Forelimb muscle (tissue), 1 donor: ENCODE measurements at places on chromosomes 7 and 10.

DNA sequence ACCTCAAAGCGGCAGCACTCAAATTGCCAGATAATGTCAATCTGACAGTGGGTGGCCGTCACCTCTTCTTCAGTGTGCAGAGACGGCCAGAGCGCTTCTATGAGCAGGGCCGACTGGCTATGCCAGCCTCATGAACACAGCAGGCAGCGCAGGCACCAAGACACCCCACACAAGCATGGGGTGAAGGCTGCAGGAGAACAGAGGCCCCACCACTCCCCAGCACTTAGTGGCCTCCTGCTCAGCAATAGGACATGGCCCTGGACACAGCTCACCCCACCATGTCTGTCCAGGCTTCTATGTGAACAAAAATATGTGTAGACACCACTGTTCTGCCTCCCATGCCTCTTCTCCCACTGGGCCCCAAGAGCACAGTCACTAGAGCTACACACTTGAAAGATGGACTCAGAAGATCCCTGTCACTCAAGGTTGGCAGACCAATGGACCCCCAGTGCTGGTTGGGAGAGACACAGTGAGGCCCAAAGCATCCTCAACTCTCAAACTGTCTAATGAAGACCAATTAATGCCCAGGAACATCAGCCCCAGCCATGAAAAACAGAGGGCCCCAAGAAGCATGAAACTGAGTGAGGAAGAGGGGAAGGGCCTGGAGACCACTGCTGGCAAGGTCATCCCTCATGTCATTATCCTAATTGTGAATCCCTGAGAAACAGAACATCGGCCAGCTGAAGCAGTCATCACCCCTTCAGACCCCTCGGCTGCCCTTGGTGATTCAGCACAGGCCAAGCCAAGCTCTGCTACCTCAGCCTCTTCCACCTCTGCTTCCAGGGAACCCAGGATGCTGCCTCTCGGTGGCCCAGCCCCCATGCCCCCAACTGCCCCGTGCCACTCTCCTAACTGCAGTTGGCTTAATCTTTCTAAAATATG lies 77.7 kb downstream of the GRID1 start:
- no peak for DNase-seq

GRCh38 chr10:119406601-119407253 lies 135.8 kb downstream of the RGS10 start:
- no peak for DNase-seq

- DNase-seq = no peak
These were observed 89.5 kb upstream of the SH2B2 start for GRCh38 chr7:102197161-102197560.

DNA sequence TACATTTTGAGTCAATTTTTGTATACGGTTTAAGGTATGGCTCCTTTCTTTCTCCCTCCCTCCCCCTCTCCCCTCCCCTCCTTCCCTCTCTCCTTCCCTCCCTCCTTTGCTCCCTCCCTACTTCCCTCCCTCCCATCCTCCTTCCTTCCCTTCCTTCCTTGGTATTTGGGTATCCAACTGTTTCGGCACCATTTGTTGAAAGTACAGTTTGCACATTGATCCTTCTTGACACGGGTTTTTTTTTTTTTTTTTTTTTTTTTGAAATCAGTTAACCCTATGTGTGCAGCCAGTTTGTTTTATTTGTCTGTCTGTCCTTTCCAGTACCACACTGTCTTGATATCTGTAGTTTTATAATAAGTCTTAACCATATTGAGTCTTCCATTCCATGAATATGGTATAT lies 39.9 kb upstream of the INSYN2A start:
- no peak for DNase-seq

DNA sequence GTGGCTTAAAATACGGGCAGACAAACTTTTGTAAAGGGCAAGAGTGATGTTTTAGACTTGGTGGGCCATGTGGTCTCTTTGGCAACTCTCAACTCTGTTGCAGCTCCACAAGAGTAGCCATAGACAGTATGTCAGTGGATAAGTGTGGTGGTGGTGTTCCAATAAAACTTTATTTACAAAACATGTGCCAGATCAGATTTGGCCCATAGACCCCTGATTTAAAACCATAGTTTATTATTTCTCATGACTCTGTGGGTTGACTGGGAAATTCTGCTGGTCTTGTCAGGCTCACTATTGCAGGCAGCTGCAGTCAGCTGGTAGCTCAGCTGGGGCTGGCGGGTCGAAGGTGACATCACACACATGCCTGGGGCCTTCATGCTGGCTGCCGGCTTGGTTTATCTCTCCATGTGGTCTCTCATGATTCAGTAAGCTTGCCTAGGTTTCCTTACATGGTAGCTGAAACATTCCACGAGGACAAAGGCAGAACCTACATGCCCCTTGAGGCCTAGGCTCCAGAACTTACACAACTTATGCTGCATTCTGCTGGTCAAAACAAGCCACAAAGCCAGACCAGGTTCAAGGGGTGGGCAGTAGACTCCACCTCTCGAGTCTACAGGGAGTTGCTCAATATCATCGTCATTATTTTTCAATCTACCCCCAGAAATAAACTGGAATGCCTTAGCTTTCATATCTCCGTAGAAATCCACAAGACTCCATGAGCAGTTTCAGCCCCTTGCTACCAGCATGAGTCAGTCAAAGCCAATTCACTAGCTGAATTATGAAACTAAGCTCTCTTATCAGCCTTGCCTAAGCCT lies 245.7 kb downstream of the WDR11 start:
- no peak for DNase-seq

- no peak for DNase-seq
These were observed 82.6 kb downstream of the AMPH start for GRCh38 chr7:38548605-38549004.

DNA sequence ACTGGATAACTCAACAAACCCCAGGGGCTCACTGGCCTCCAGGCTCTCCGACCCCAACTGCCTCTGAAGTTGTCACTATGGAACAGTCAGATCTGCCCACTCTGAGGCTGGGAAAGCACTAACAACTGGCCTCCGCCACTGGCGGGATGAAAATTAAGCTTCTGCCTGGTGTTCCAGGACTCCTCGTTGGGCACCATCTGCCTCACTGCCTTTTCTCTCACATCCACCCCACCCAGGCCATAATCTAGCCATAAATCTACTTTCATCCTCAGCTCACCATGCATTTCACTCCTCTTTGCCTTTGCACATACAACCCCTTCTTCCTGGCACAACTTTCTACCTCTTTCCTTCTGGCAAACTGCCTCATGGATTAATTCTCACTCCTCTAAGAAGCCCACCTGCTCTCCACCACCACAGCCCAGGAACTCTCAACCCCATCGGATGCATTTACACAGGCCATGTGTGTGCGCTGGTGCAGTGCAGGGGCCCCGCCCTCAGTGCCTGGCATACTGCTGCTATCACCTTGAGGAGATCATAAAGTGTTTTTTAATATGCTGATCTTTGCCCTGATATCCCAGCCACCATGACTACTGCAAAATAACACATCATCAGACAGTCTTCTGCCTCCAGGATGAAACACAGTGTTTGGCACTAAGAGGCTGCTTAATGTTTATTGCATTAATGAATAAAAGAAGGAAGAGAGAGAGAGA lies 4.0 kb downstream of the CDHR1 start:
- DNase-seq = no peak

GRCh38 chr7:4216016-4216415 lies 466.1 kb upstream of the FOXK1 start:
- DNase-seq = no peak

GRCh38 chr10:7945034-7945433 lies 109.5 kb upstream of the GATA3 start:
- DNase-seq = no peak

GRCh38 chr10:91339729-91340128 lies 70.4 kb upstream of the HECTD2 start:
- DNase-seq = no peak

- DNase-seq = peak; percentile 1
These were observed 1025.0 kb upstream of the CELF2 start for GRCh38 chr10:9992661-9993060.
